ENCODE measurements at places on chromosomes 16 and 17. TPM values are rescaled to one million over a fixed set of nuclear protein-coding genes. Genes with fewer than 3 reads are reported as not detected.

The C17orf100 gene
- total RNA-seq: not detected

GRCh38 chr16:85113913-85114312 is 1.6 kb upstream of the CIBAR2 start:
- no peak for ATAC-seq

The ATXN2L gene
- total RNA-seq: 44.4 TPM

DNA sequence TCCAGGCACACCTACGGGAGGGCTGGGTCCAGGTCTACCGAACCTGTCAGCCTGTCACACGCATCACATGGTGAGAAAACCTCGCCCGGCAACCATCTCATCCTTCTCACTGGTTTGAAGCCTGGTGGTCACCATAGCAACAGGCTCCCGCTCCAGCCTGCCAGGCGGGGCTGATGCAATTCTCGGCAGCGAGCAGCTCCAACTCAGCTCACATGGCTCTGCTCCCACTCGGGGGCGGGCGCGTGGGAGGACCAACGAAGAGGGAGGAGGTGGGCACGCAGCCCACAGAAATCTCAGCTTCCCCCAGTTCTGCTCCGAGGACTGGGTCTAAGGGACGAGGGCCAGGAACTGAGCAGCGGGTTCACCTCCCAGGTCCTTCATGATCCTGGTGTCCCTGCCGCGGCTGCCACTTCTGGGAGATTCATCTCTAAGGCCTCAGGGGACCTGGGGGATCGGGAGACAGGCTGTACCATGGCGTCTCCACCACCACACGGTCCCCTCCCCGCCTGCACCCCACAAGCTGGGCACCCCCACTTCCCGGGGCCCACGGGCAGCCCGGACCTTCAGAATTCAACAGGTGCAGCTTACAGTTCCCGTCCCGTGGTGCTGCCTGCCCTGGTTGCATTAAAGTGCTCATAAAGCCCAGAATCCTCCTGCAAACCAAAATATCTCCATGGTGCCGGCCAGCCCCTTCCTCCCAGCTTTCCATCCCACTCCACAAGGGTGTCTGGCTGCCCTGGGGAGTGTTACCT is 25.8 kb downstream of the ABR start:
- peak; percentile 83 for ATAC-seq

DNA sequence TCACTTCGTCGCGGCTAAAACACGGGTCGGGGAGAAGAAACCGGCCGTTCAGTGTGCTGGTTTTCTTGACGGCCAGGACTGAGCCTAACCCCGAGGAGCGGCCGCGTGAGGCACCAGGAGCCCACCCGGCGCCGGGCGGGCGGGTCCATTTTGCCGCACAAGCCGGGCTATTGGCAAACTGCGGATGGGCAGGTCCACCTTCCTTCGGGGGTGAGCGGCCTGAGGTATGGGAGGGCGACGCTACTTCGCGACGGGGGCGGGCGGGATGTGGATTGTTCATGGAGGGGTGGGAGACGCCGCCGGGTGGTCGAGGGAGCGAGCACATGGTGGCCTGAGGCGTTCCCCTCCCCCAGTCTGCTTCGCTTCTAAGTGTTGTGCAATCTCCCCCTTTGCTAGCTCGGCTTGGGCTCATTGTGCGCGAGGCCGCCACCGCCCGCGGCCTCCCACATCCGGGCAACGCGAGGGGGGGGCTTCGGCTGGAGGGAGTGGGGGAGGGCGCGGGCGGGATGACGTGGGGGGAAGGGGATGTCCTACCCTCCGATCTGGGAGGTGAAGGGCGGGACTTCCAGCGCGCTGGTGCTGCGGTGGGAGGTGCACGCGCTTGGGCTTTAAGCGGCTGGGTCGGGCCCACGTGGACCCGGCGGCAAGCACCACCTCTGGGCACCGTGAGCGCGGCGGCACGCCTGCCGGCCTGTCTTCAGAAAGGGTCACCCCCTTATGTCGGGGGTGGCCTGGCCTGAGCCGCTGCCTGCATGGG is 5.9 kb upstream of the CD68 start:
- ATAC-seq: peak; percentile 70

The CCL8 gene
- 0.27 TPM for total RNA-seq

DNA sequence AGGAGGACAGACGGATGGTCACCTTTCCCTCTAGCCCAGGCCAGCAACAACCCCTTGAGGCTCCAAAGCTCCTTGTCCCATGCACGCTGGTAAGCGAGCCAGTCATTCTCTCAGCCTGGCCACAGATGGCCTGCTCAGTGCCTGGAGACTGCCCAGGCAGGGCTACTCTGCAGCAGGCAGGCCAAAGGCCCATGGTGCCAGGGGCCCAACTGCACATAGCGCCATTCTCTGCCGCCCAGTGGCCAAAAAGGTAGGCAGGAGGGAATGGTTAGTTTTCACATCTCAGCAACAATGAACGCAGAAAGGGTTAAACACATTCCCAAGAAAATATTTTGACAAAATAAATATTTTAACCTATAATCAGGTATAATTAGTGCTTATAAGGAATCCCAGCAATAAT is 7.7 kb upstream of the SREBF1 start:
- ATAC-seq: no peak

GRCh38 chr16:14497245-14498082 is 132.6 kb downstream of the PARN start:
- ATAC-seq: no peak

The CRYM gene
- 0.27 TPM for total RNA-seq

- ATAC-seq: no peak
Measured at GRCh38 chr16:28219282-28219681, 7.5 kb upstream of the XPO6 start.
